ENCODE measurements at places on chromosomes 6 and 20.

DNA sequence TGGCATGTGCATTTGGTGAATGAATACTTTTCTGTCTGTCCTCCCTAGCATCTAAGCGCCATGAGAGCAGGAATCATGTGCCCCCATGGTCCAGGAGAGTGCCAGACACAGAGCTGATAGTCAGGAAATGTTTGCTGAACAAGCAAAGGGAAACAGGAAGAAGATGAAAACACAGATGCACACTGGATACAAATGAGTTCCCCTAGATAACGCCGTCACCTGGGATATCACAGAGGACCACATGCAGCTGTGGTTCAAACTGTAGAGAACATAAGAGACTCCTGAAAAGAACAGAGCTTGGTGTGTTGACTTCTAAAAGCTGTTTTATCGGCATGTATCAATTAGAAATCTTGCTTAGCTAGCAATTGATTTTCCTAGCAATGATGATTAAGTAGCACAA, 293.7 kb downstream of the BTBD3 start:
- no peak for DNase-seq

DNA sequence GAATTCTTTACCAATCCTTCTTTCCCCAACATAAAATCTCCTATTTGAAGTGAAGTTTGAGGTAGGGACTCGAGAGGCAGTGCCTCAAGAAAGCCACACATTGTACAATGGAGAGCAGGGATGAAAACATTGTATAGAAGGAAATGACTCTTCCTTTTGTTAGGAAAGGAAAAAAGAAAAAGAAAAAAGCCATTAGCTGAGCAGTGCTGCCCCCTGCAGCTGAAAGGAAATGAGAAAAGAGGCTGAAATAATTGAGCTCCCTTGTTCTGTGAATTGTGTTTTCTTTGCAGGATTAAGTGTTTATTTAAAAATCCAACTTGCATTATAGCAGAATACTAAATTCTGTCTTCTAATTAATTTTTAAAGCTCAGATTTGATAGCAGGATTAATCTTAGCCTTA, 162.9 kb upstream of the SASH1 start:
- peak; percentile 47 for DNase-seq

DNA sequence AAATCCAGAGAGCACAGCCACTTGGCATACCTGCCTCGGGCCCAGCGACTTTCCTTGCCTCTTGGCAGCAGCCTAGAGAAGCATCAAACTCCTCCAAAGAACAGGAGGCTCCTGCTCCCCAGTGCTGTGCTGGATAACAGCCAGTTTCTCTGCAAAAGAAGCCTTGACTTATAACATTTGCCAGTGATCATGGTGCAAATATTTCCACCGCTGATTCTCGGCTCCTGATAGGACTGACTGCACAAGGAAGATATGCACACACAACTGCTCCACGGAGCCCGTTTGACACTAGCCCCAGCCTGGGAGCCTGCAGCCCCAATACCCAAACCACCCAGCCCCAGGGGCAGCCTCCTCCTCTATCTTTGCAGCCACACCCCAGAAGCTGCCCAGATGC, 17.5 kb downstream of the ACSS1 start:
- DNase-seq: no peak

DNA sequence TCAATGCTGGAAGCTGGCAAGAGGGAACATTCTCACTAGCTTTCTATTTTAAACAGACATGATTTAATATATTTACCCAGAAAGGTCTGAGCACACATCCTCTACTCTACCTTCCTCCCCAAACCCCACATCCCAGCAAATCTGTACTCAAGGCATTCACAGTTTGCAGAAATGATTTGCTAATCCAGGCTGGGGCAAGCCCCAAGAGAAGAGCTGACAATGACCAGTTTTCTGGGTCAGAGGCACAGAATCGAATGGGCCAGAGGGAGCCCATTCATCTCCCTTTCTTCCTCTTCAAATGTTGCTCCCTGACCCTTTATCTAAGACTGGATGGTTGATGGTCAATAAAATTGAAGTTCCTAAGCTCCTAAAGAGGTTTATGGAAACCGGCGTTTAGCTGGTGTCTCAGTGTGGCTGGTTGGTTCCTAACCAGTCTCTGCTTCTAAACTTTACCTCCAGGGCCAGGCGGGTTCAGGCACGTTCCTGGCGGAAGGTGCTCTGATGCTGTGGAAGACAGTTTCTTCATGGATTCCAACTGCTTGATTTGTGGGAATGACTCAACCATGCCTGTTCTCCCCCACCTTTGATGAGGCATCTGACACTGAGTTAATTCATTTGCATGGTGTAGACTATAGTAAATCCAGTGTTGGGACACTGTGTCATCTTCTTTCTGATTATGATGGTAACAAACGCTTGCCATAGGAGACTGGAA, 96.4 kb upstream of the IYD start:
- no peak for DNase-seq

DNA sequence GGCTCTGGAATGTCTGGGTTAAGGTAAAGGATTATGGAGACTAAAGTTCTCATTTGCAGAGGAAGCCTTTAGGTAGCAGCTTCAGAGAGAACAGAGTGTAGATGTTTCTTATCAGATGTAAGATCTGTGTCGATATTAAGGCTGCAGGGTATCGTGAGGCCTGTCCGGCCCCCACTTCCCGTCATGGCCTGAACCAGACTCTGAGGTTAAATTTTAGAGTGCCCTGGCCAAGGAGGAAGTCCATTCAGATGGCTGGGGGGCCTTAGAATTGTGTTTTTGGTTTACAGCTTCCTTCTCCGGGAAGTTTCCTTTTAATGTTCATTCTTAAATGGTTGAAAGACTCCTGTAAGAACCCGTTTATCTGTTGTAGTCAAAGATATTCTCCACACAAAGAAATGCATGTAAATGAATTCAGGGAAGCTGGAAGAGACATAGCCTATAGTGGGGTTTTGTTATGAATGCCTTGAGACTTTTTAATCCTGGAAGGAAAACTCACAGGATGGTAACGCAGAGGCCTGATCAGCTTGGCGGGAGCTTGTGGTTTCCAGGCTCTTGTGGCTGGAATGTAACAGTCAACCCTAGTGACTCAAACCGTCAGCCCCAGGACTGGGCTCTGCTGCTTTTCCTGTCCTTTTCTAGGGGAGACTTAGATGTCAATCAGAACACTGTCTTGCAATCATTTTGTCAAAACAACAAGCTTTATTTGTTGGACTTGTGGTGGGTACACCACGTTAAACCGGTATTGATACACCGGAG, 34.7 kb downstream of the KIF25 start:
- DNase-seq: no peak

- DNase-seq: no peak
These were observed 63.7 kb upstream of the PTPN1 start for GRCh38 chr20:50446351-50447101.

GRCh38 chr6:93213028-93213427, 206.3 kb downstream of the EPHA7 start:
- DNase-seq: no peak

- DNase-seq: no peak
These were observed 428 bp downstream of the CCM2L start for GRCh38 chr20:32010666-32011065.

- no peak for DNase-seq
These were observed 111.8 kb downstream of the QKI start for GRCh38 chr6:163526346-163526745.

DNA sequence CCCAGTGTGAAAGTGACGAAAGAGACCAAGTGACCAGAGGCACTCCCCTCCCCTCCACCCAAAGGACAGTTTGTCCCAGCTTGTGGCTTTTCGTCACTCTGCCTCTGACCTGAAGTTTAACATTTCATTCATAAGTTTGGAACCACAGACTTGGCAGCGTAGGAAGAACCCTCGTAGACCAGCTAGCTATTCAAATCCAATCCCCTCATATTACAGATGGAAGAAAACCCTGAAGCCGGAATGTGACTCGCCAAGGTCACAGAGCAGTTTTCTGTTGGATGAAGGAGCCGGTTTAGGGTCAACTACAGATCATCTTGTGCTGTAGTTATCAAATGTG, 3.9 kb upstream of the SYS1 start:
- no peak for DNase-seq

- no peak for DNase-seq
These were observed 80.1 kb downstream of the GMDS start for GRCh38 chr6:2165286-2165685.

- DNase-seq: no peak
These were observed 183.0 kb upstream of the MMS22L start for GRCh38 chr6:97465877-97466561.

- no peak for DNase-seq
These were observed 17.1 kb downstream of the XKR7 start for GRCh38 chr20:31984981-31985471.

DNA sequence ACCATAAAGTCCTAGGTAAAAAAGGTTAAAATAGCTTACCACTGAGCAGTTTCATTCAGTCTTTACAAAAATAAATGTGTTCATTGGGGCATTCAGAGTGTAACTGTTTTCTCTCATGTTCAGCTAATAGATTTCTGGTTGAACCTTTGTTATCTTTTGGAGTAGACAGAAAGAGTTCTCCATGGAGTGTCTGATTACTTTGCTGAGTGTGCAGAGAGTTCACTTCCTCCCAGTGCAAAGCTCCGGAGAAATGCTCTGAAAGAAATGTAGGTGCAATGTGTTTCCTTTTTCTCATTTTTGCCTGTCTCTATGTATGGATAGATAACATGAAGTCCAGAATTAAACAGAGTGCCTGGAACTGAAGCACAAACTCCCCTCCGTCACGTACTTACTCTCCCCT, 52.6 kb downstream of the JAG1 start:
- no peak for DNase-seq

GRCh38 chr6:32658268-32658897, 8.1 kb downstream of the HLA-DQB1 start:
- no peak for DNase-seq

DNA sequence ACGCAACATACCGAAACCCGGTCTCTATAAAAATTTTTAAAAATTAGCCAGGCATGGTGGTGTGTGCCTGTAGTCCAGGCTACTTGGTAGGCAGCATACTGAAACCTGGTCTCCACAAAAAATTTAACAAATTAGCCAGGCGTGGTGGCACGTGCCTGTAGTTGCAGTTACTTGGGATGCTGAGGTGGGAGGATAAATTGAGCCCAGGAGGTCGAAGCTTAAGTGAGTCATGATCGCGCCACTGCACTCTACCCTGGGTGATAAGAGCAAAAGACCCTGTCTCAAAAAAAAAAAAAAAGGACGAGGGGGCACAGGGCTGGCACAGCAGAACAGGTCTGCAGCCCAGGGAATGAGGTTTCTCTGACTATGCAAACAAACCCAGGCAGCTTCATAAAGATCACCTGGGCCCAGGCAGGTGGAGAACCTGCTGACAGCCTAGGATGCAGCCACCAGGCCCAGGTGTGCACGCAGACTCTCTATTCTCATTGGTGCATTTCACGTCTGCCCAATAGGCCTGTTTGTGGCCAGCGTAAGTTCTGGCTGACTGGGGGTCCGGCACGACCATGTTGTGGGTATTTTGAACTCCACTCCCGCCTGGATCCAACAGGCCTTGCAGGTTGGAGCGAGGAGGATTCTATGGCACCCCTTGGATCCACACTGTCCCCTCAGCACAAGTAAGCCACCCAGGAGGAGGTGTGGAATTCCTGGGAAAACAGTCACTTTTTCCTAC, 204.5 kb downstream of the PREX1 start:
- no peak for DNase-seq

DNA sequence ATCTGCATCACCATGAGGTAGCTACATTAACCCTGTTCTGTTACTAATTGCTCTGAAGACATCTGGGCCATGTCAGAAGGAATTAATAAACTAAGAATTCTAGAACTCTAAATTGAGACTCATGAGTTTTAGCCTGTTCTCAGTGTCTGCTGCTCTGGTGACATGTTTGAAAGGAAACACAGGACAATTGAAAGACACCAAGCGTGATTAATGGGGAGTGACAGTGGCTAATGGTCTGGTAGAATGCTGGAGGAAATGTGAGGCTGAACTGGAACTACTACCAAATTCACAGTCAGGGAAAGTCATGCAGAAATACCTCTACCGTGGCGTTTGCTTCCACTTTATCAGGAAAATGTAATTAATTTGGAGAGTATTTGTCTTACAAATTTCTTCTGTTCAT, 140.0 kb downstream of the TBC1D7 start:
- DNase-seq: no peak

DNA sequence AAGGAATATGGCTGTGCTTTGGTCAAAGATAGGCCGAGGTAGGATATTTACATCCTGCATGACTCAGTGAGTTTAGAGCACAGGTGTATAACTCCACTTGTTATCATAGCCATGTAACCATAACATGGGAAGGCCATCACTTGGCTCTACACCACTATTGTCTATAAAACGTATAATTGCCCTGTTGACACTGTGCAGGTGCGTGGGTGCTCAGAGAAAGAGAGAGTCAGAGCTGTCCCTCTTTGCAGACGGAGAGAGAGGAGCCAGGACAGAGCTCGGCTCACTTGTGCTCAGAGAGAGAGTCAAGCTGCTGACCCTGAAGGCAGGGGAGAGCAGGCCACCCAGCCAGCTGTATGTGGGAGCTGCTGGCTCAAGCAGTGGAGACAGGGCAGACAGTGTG, 46.0 kb downstream of the OR2B6 start:
- DNase-seq: no peak

GRCh38 chr6:10433322-10433721, 18.4 kb upstream of the TFAP2A start:
- no peak for DNase-seq

GRCh38 chr20:51345601-51346101, 196.9 kb downstream of the NFATC2 start:
- no peak for DNase-seq

All from SHP77 (cell line).